Stimulated activated CD4-positive, alpha-beta T cell treated with anti-CD3 and anti-CD28 coated beads, Interleukin-2, amount 100 ng/mL, for 24 hours (primary cell): ENCODE measurements at places on chromosomes 7 and 10.

DNA sequence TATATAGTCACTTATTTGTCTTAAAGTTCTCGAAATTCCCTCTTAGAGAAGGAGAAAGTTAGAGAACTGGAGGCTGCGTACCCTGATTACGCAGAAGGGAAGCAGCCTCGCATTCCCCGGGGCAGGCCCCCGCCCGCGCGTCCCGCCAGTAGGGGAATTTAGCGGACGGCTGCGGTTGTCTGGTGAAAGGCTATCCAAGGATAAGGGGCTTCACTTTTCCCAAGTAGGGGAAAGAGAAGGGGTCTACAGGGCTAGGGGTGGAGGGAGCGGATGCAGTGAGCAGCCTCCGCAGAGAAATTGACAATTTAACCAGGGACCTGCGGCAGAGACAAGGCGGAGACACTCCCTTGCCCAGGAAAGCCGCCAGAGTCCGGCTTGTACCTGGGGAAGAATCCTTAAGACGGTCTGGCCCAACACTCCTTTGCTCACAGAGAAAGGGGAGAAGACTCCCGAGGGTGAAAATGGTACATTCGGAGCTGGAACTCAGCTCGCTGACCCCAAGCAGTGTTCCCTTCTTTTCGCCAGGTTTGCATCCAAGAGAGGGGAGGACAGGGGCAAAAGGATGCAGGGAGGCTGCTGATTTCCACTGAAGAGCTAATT, 994 bp upstream of the MAGI2 start:
- DNase-seq: no peak

DNA sequence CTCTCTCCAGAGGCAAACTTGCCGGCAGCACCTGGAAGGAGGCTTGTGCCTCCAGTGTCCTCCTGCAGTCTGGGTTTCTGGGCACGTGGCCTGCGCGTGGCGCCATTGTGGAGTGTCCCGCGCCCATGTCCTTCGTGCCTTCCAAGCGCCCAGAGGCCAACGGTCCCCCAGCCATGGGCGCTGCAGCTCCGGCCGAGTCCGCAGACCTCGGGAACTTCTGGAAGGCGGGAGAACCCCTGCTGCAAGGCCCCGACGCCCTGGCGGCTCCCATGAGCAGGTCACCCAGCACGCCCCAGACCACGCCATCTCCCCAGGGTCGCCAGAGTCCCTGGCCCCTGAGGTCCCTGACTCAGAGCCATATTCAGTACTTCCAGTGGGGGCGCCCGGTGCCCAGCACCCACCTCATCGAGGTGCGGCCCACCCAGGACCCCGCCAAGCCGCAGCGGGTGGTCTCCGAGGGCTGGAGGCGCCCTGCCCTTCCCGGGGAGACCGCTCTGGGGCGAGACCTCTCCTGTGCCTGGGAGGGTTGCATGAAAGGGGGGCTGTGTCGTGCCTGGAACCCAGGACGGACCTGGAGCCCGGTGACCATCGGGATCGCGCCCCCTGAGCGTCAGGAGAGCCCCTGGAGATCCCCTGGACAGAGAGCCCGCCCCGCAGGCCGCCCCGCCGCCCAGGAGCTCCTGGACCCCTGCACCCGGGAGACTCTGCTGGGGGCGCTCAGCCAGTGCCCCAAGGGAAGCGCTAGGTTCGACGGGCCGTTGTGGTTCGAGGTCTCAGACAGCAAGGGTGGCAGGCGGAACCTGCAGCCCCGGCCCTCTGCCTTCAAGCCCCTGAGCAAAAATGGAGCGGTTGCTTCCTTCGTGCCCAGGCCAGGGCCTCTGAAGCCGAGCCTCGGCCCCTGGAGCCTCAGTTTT, at the start of gene POM121L12:
Gene POM121L12 (plus strand): TSS at position 135 of the 914 bp plus-strand sequence. CDS start 39 bp downstream, at position 174.
- DNase-seq: no peak

- peak; percentile 47 for DNase-seq
Observed at GRCh38 chr7:47361746-47362215, 220.1 kb downstream of the TNS3 start.

DNA sequence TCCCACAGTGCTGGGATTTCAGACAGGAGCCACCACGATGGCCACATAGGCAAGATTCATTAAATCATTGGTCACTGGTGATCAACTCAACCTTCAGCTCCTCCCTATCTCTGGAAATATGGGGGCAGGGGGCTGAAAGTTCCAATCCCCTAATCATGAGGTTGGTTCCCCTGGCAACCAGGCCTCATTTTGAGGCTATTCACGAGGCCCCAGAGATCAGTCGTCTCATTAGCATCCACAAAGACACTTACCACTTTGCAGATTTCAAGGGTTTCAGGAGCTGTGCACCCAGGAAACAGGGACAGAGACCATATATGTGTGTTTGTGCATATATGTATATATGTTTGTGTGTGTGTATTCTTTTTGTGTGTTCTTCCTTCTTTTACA, 7.7 kb upstream of the GUSB start:
- DNase-seq: no peak

GRCh38 chr10:99232360-99232999, 3.2 kb downstream of the HPSE2 start:
- DNase-seq: no peak

GRCh38 chr7:8391353-8392062, 41.9 kb upstream of the NXPH1 start:
- no peak for DNase-seq

- DNase-seq: no peak
Observed at GRCh38 chr7:16267953-16268820, 153.2 kb downstream of the CRPPA start.

GRCh38 chr7:32357535-32358277, 132.5 kb downstream of the LSM5 start:
- DNase-seq: no peak

DNA sequence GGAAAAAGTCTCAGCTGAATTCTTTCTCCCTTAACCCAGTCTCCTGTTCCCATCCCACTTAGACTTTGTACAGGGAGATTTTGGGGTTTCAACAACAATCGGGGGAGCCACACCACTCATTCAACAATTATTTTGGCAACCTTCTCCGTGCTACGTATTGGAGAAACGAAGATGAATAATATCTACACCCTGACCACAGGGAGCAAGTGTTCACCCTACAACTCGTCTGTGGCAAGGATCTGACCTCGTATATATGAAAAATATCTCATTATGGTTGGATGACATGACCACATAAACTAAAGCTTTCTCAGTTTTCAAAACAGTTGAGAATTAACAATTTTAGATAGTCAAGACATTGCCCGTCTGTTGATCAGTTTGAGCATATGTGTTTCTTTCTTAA, 302.1 kb downstream of the CACNA2D1 start:
- no peak for DNase-seq

DNA sequence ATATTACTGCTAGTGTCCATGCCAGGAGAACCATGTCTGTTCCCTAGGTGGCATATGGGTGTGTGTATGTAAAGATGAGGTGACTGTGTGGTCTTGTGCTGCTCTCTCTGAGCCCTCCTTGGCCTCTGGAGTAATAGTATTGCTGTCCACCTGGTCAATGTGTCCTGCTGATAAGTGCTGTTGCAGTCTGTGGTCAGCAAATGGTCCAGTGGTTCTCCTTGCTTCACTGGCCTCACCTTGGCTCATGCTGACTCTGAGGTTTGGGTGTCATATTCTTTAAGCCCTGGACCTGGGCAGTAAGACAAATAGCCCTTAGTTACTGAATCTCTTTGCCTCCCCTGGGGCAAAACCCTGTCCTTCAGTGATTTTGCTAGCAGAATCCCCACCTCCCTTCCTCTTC, 56.8 kb downstream of the TPST1 start:
- DNase-seq: no peak

GRCh38 chr7:119343289-119343688, 929.7 kb upstream of the KCND2 start:
- DNase-seq: no peak

DNA sequence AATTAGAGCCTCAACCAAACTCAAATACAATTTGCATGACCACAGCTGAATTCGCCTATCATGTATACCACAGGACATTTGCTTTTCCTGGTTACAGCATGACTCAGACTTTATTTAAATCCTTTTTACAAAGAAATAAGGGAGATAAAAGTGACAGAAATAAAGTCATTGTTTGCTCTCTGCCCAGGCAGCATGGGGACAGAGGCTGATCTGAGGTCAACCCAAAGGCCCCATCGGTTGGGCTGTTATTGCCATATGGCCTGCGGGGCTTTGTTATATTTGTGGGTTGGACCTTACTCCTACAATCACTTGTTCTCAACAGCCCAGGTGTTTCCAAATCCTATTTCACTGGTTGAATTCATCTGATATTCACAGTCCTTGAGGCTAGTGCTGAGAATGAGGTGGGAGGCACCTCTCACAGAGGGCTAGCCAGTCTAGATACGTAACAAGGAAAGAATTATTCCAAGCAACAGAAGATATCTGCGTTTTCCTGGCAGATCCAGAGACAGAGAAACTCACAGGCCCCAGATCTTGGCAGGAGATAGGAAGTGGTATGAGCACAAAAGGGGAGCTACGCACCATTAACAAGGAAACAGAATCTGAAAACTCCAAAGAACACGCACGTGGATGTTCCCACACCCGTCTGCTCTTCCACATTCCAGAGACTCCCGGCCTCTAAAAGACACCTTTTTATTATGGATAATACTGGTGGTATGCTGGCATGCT, 117.3 kb downstream of the HIPK2 start:
- no peak for DNase-seq
